ENCODE measurements at places on chromosomes 2 and 18.

DNA sequence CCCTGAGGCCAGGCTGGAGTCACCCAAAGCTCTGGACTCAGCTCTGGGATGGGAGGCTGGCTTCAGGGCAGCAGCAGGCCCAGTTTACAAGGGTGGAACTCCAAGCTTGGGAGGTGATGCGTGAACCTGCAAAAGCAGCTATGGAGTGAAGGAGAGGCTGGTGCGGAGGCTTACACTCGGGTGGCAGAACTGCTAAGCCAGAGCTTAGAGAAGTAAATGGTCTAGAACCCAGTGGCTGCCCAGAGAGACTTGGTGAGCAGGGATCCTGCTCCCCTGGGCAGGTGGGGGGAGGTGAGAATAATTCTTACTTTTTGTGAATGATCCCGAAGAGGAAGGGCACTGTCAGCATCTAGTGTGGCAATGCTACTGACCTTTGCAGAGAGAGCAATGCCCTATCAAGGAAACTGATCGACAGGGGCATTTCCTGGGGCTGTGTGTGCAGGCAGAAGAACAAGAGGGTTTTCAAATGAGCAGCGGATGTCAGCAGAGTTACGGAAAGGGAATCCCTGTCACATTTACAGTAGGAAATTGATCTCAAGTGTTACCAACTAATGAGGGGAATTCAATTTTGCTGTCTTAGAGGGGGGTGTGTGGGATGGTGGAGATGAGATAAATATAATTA lies 80.4 kb downstream of the TGFA start:
- DNase-seq = no peak

- DNase-seq = no peak
Measured at GRCh38 chr18:68234131-68234530, 480.8 kb downstream of the TMX3 start.

DNA sequence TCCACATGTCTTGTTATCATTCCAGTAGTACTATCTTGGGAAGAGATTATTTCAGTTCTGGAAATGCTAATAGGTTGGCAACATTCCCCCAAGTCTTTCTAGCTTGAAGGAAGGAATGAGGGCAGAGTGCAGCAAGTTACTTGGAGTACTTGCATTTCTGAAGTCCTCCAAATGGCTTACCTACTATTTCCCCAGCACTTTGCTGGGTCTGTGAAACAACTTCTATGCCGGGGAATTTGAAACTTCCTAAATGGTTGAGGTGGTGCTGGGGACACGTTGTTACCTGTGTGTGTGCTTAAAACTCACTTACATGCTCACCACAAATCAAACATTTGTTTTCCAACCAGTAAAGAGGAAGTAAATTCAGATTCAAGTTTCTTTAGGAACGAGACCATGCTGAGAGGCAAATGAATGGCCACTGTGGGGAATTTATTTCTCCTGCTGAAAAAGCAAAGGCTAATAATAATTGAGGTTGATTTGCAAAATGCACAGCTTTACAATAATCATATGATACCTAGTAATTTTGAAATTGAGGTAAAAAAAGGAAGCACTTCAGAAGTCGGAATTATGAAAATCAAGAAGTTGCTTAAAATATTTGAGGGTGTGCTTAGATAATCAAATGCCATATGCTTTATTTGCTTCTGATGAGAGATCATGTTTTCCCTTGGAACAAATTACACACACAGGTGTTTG lies 1167.7 kb upstream of the ZEB2 start:
- no peak for DNase-seq

- no peak for DNase-seq
Measured at GRCh38 chr2:188475945-188476344, 184.3 kb downstream of the GULP1 start.

DNA sequence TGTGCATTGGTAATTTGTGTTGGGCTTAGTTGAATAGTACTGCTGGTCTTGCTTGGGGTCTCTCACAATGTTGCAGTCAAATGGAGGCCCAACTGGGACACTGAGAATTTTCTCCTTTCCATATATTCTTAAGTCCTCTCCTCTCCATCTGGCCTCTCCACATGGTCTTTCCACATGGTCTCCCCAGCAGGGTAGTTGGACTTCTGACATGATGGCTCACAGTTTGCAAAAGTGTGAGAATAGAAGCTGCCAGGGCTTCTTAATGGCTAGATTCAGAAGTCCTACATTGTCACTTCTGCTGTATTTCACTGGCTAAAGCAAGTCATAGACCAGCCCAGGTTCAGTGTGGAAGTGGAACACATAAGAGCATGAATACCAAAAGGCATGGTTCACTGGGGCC lies 318.5 kb upstream of the TNP1 start:
- no peak for DNase-seq

DNA sequence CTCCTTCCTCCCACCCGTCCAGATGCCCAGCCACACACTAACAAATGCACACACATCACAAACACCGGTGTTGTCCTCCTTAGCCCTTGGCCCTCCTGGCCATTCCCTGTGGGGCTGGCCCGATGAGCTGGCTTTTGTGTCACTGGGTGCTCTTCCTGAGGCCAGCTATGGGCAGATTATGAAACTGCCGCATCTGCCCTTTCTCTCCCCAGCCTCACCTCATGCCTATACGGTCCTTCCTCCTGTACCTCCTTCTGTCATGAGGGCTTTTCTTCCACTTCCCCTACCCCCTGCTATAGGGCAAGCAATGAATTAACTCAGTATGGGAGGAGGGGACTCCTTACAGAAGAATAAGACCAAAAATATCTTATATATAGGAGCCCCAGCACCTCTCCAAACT lies 10.3 kb upstream of the INO80C start:
- DNase-seq = no peak

GRCh38 chr2:23367760-23368159 lies 17.2 kb upstream of the KLHL29 start:
- no peak for DNase-seq

- no peak for DNase-seq
Measured at GRCh38 chr2:165453561-165454094, 15.9 kb upstream of the CSRNP3 start.

DNA sequence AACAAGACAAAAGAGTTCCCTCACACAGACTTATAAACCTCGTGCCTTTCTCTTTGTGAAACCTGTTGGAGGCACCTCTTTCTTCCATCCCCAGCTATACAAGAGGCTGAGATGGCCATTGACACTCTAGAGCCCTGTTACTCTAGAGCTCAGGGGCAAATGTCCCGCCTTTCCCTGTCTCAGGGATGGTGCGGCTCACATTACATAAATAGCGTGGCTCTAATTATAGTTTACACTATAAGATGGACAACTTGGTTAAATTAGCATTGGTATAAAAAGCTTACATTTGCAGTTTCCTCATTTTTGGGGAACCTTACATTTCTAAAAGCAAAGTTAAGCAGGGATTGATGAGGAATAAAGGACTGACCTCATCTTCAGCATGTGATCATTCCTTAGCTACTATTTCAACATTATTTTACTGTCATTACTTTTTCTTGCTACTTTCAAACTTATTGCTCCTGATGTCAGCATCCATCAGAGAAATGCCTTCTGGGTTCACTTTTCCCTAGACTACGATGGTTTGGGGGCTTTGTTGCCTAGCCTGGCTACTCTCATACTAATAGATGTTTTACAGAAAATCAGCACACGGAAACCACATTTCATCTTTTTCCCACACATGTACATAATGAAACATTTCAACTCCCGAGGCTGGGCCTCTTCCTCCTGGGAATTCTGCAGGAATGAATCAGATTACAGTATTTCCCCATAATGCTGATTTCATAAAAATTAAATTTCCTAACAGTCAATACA lies 40.4 kb downstream of the FTCDNL1 start:
- DNase-seq = no peak

DNA sequence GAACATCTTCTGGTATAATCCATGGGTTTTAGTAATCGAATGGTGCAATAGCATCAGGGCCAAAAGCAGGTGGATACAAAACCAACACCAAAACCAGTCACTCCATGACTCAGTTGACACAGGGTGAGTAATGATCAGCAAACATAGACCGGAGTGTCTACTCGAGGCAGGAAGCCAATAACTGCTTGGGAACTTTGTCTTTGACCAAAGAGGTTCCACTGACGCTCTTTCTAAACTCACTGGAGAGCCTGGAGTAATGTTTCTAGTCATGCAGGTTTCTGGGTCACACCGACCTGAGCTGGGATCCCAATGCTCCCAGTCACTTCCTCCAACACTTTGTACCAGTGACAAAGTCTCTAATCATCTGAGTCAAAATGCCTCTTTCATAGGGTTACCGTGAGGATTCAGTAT lies 30.9 kb downstream of the MREG start:
- no peak for DNase-seq
